SHP77 treated with DMSO at 0.1 percent for 48 hours (cell line): ENCODE measurements at places on chromosomes 7 and 10.

DNA sequence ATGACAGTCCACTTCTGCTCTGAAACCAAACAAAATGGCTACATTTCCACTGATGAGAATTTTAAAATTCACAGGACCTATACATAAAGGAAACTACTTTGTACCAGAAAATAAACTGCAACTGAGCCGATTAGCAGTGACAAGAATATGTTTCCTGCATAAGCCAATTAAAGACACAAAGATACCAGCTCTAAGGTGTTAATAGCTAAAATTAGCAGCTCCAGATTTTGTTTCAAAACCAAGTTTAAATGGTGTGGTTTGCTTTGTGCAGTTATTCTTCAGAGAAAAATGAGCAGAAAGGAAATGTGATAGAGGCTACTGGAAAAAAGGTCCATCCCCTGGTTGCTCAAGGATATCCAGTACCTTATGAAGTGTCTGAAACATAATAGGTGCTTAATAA lies 123.2 kb downstream of the ANK3 start:
- no peak for DNase-seq

DNA sequence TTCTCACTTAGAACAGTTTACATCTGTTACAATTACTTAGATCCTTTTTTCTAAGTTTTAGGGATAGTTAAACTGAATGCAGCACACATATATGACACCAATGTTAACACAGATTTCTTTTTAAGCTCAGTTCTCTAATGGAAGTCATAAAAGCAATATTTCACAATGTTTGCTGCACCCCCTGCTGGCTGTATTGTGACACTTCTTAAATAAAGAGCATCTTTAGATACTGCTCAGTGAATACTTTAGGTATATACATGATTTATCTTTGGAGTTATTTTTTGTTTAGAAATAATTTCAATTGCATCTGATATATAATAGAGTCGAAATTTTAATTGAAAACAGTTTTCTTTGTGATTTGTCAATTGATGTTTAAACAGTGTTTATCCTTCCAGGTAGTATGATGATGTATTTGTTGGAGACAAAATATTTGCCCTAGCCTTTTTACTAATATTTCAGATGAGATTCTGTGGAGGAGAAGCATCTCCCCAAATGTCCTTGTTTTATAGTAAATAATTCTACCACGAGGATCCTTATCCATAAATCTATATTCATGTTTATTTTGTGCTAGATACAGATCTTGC lies 174.4 kb downstream of the ST7 start:
- DNase-seq, result peak; percentile 44

GRCh38 chr7:74289659-74290552 lies 699 bp downstream of the CLIP2 start:
- no peak for DNase-seq

- DNase-seq, result no peak
These were observed 13.9 kb upstream of the ANTXRL start for GRCh38 chr10:46272863-46273415.

- no peak for DNase-seq
These were observed 7.3 kb downstream of the MAFK start for GRCh38 chr7:1537535-1538412.

GRCh38 chr10:89414146-89414878 lies at the start of gene IFIT5:
IFIT5 (plus strand) TSS chr10:89414568; CDS start chr10:89414799, 231 bp downstream.
- no peak for DNase-seq

- no peak for DNase-seq
These were observed 1.9 kb downstream of the LRRC72 start for GRCh38 chr7:16528520-16528919.

- no peak for DNase-seq
These were observed 204.1 kb downstream of the PHTF2 start for GRCh38 chr7:78002715-78003114.

DNA sequence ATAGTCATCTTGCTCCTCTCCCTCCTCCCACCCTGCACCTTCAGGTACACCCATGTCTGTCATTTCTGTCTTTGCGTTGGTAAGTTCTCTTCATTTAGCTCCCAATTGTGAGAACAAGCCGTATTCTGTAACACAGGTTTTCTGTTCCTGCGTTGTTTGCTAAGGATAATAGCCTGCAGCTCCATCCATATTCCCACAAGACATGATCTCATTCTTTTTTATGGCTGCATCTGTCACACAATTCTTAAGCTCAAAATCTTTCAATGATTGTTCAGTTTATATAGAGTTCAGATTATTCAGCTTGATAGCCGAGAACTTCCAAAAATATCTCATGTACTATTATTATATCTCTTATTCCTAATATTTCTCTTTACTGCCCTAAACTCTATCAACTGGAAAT lies 16.0 kb upstream of the TMEM168 start:
- no peak for DNase-seq

GRCh38 chr10:89679986-89680385 lies 21.4 kb upstream of the KIF20B start:
- no peak for DNase-seq

- DNase-seq, result no peak
These were observed 28.0 kb downstream of the PRSS2 start for GRCh38 chr7:142798451-142799436.
